Activated gamma-delta T cell treated with Interleukin-2 at 50 U/mL for 16 hours (primary cell): ENCODE measurements at places on chromosomes 4 and X.

DNA sequence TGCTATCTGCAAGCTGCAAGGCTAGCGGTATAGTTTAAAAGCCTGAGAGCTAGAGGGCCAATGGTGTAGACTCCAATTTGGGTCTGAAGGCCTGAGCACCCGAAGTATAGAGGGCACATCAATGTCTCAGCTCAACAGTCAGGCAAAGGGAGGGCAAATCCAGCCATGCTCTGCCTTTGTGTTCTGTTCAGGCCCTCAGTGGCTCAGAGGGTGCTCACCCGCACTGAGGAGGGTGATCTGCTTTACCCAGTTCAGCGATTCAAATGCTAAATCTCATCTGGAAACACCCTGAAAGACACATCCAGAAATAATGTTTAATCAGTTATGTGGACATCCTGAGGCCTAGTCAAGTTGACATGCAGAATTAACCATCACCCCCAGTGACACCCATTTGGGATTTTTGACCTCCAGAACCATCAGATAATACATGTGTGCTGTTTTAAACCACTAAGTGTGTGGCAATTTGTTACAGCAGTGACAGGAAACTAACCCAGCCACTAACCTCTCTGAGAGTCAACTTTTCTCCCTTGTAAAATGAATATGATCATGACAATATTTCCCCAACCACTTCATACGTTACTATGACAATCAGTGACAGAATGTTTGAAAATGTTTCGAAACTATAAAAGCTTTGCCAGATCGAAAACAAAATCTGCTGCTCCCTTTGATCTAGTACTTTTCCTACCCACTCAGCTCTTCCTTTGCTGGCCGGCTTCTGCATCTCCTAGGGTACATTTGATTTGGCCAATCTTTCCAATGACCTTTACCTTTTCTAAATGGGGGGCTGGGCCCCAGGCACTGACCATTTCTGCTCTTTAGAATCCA is 8.4 kb upstream of the TBL1X start:
- DNase-seq, result no peak

GRCh38 chr4:175813821-175814220 is 1.8 kb upstream of the GPM6A start:
- DNase-seq, result no peak

DNA sequence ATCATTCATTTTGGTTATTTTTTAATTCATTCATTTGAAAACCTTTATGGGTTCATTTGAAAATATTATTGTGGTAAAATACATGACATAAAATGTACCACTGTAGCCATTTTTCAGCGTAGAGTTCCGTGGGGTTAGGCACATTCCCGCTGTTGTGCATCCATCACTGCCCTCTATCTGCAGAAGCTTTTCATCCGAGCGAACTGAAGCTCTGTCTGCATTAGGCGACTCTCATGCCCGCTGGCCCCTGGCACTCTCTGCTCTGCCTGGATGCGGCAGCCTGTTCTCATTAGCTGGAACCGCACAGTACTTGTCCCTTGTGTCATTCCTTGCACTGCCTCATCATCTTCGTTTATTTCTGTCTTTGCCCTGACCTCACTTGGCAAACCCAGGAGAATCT is 17.5 kb downstream of the CFAP99 start:
- no peak for DNase-seq

GRCh38 chr4:52431410-52431809 is 227.7 kb downstream of the USP46 start:
- no peak for DNase-seq

GRCh38 chr4:71456841-71457240 is 118.0 kb downstream of the SLC4A4 start:
- no peak for DNase-seq

DNA sequence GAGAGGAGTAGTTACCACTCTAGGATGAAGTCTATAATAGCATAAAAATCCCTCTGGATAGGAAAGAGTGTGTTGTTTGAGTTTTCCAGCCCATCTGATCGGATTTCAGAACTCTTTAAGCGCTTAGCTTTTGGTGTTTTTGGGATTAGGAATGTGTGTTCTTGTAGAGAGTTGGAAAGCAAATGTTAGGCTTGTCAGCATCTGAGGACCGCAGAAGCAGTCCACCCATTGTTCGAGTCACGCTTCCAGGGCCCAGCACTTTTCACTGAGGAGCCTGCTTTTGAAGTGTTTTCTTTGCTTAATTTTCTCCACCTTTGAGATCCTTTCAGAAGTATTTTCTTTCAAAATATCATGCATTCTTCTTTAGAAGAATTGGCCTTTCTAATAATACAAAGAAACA is 306.2 kb downstream of the TENM3 start:
- no peak for DNase-seq

DNA sequence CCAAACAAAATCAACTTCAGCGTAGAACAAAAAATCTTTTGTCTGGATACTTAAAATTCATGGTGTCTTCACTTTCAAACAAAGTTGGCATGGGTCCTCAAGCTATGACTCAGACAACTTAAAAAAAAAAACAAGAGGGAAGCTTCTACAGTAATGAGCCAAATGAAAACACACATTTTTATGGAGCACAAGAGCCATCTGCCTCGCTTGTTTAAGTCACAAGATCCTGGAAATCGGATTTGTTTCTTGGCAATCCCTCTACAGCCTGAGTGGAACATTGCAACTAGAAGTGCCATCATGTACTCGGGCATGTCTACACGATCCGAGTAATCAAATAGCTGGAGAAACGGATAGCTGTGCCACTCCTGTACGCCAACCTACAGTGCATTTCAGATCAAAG is 22.6 kb downstream of the LAMP2 start:
- DNase-seq, result no peak

- DNase-seq, result no peak
Observed at GRCh38 chrX:37686996-37687395, 1.4 kb downstream of the XK start.

DNA sequence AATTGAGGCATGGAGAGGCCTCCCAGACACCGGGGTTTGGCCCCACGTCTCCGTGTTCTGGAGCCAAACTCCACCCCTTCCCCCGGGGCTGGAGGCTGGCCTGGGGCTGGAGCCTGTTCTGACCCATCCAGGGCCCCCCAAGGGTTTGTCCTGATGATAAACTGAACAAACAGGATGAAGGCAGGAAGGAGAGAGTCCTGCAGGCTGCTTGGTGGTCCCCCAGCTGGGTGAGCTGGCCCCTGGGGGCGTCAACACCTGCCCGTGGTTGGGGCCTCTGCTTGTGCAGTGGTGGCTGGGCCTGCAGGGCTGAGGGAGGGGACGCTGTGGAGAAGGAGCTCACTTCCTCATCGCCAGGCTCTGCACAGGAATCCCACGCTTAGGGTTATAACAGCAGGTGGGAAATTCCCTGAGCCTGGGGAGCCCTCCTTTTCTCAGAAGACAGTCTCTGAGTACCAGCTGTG is 2.3 kb downstream of the SH3TC1 start:
- peak; percentile 18 for DNase-seq

DNA sequence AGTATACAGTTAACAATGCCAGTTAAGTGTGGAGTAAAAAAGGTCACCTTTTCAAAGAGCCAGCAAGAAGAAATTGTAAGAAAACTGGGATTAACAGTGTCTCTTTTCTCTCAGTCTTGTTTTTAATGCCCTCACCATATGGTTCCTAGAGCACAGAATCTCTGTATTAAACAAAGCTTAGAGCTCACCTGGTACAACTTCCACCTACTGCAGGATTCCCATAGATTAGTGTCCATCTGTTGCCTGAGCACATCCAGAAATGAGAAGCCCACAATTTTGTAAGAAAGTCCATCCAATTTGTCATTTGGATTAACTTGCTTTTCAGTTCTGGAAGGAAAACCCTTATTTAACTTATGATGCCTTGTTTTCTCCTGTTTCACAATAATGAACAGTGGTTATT is 1037.1 kb downstream of the STPG2 start:
- DNase-seq, result no peak

- DNase-seq, result no peak
Observed at GRCh38 chrX:153371256-153371655, 29.9 kb downstream of the PNMA6E start.

- DNase-seq, result no peak
Observed at GRCh38 chr4:121484633-121485032, 103.8 kb upstream of the QRFPR start.

DNA sequence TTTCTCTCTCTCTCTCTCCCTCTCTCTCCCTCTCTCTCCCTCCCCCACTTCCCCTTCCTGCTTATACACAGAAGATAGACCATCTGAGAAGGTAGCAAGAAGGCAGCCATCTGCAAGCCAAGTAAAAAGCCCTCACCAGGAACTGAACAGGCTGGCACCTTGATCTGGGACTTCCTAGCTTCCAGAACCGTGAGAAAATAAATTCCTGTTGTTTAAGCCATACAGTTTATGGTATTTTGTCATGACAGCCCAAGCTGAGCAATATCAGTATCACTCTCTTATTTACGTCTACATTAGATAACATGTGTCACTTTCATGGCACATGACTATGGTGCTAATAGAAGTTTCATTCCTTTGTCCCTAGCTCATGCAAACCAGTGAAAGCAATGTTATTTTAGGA is 581.1 kb downstream of the INPP4B start:
- DNase-seq, result no peak

DNA sequence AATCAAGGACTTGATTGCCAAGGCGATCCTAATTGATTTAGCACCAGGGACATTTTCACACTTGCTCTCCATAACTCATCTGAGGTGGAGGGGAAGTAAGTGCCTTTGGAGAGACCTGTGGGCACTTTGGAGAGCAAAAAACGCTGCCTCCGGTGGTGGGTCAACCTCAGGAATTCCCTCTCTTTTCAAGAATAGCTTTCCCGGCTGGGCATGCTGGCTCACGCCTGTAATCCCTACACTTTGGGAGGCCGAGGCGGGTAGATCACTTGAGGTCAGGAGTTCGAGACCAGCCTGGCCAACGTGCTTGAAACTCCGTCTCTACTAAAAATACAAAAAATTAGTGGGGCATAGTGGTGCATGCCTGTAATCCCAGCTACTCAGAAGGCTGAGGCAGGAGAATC is 49.2 kb downstream of the PRPS1 start:
- DNase-seq, result no peak

DNA sequence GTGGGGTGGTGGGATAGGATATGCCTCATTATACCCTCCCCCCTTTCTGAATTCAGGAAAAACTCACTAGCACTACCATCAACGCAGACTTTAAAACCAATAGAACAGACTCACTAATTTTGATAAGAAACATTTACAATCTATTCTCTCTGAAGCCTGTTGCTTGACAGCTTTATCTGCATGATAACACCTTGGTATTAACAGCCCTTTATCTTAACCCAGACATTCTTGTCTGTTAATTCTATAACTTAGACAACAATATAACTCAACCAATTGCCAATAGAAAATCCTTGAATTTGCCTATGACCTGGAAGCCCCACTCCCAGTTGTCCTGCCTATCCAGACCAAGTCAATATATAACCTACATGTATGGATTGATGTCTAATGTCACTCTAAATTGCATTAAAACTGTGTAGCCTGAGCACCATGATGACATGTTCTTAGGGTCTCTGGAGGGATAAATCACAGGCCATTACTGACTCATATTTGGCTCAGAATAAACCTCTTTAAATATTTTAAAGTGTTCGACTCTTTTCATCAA is 1.5 kb upstream of the UGT2A3 start:
- no peak for DNase-seq

DNA sequence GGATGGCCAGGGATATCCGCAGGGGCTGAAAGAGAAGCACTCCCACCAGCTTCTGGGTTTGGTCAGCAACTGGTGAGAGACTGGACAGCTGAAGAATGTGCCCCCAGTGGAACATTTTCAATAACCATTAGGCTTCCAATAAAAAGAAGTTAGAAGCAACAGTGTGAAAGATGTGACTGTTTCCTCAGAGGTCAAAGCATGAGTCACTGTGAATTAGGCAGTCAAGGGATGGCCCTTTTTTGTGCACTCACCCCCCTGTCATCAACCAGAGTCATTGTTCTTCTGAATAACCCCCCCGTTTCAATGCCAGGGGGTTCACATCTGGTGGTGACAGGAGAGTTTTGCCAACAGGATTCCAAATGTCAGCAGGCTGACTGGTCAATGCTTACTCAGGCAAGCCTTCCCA is 74.6 kb upstream of the SH3RF1 start:
- no peak for DNase-seq

DNA sequence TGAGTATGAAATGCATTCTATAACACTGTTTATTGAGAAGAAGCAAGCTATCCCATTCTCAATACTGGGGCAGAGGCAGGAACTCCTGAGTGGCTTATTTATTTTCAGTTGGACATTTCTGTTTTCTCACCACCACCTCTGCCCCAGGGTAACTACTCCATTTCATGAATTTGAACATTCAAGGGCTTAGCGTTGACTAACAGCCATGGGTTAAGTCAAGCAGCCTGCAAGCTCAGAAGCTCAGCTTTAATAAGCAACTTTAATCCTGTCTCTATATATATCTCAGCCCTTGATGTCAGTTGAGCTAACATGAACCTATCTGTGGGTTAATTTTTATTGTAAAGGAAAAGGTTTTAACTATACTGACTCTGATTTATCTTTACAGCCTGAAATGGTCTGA is 93.8 kb downstream of the MBNL3 start:
- DNase-seq, result no peak

- DNase-seq, result no peak
Observed at GRCh38 chrX:123108513-123109427, 75.3 kb upstream of the GRIA3 start.

GRCh38 chr4:61294936-61295335 is 94.8 kb downstream of the ADGRL3 start:
- no peak for DNase-seq

DNA sequence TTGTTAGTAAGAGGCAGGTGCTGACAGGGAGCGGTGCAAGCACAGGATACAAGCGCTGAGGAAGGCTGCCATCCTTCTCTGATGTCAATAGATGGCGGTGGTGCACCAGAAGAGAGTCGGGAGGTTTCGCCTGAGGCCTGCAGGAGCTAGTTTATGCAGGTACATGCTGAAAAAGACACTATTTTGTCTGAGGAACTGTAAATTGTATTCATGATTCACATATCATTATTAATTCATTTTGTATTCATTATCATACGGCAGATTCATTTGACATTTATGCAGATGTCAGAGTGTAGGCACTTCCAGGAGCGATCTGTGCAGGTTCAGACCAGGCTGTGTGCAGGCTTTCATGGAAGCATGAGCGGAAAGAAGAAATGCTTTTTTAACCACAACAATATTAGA is 824.0 kb downstream of the STIM2 start:
- DNase-seq, result no peak

DNA sequence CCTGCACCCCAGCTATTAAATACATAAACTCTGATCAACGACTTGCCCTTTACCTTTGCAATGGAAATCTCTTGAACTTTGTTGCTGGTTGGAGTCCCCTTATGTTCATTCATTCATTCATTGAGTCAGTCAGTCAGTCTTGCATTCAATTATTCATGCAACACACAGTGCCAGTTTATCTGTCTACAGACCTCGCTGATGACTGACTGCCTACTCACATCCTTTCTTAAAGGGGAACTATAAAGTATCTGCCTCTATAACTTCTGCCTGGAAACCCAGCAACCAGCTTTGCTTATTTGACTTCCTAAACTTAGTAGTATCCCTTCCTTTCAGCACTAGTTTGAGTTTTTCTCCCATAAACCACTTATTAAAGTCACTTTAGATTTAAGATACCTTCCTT is 620.8 kb upstream of the ADGRL3 start:
- no peak for DNase-seq

- DNase-seq, result no peak
Observed at GRCh38 chr4:153367092-153367491, 22.6 kb downstream of the MND1 start.

- DNase-seq, result no peak
Observed at GRCh38 chrX:72421797-72422196, 116.1 kb upstream of the CITED1 start.

GRCh38 chrX:39718981-39719380 is 378.8 kb downstream of the BCOR start:
- no peak for DNase-seq
